ENCODE measurements at places on chromosomes 12 and 14.

DNA sequence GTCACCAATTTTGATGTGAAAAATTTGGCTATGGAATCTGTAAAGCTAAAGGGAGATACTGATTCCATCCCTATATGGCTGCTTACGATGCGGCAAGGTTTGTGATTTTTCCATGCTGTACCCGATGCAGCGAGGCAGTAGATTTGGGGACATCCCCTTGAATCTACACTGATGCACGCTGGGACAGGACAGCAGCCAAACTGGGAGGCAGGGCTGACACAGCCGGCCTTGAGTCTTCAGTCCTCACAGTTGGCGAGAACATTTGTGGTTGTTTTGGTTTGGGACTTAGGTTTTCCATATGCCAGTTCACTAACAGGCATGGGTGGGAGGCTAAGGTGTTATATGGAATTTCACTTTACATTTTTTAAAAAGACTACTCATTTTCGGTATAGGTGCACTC, 3.8 kb downstream of the GALNT16 start:
- DNase-seq, result no peak
- no peak overlapping the region for H3K4me3 ChIP-seq
- H3K4me1 ChIP-seq, result no peaks in the 10 kb centered on the region
- no peak overlapping the region for H3K27ac ChIP-seq

GRCh38 chr14:35504260-35504659, 29.7 kb upstream of the INSM2 start:
- DNase-seq, result no peak
- H3K27me3 ChIP-seq, result no peaks in the 10 kb centered on the region
- no peaks in the 10 kb centered on the region for H3K36me3 ChIP-seq
- H3K4me1 ChIP-seq, result no peaks in the 10 kb centered on the region
- H3K4me3 ChIP-seq, result no peak overlapping the region

DNA sequence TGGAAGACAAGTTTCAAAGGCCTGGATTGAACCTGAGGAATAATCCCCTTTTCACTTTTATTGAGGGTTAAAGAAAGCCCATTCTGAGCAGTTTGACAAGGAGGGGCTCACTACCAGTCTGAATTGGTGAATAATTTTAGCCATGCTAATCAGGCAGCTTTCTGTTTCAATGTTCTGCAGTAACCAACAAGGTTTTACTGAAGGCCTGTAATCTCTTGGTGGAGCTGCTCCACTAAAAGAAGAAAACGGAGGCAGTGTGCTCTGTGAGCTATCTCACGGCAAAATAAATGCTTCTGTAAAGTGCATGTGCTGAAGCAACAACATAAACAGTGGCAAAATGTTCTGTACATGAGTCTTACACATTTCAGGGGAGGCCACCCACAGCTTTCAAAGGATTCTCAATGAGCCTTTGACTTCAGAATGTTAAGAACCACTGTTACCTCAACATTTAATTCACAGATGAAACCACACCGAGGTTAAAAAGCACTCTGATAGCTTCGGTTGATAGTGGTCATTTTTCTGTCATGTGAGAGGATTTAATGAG, 111.2 kb downstream of the LRIG3 start:
- no peaks in the 10 kb centered on the region for H3K4me1 ChIP-seq
- H3K4me3 ChIP-seq, result no peak overlapping the region
- H3K36me3 ChIP-seq, result no peaks in the 10 kb centered on the region

DNA sequence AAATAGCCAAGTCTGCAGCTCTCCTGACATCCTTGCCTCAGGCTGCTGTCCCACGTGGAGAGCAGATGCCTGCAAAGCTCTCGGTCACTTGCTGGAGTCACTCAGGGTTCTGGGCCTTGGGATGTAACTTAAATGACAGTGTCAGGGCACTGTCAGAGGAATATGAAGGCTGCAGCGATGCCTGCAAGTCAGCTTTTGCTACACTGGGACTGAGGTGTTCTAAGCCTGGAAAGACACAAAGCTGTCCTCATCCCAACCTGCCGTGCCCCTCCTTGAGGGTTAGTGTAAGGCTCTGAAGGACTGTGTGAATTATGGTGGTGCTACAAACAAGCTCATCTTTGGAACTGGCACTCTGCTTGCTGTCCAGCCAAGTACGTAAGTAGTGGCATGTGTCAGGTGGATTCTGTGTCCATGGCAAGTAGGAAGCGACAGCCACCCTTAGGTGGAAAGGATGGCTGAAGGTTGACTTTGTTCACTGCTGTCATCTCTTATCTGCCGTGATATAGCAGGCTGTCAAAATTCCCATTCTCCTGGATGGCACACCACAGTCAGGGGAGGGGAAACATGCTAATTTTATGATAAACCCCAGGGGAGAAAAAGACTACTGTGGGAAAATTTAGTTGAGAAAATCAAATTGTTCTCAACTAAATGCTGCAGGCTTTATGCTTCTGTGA, 79.9 kb downstream of the DAD1 start:
- H3K27ac ChIP-seq, result peak overlapping the region; percentile 38
- no peak for DNase-seq
- H3K4me1 ChIP-seq, result peaks cover 81% of the 10 kb centered on the region
- H3K4me3 ChIP-seq, result peak overlapping the region; percentile 65
- H3K27me3 ChIP-seq, result no peaks in the 10 kb centered on the region

DNA sequence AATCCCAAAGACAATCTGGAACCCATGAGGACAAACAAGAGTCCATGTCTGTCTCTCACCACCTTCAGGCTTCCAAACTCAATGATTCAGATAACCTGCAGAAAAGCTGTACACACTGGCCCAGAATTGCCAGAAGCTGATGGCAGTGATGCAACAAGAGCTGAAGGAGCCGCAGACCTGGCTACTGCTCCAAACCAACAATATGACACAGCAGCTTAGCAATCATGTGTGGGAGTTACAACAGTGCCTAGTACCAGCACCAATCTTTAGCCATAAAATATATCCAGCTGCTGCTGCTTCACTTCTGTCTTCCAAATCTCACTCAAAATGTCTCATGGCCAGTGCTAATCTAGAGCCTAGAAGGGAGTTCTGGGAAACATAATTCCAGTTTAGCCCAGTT, 22.0 kb downstream of the RPS6KA5 start:
- peaks cover 19% of the 10 kb centered on the region for H3K4me1 ChIP-seq
- no peak overlapping the region for H3K4me3 ChIP-seq
- no peak overlapping the region for H3K27ac ChIP-seq
- H3K36me3 ChIP-seq, result no peaks in the 10 kb centered on the region
- H3K27me3 ChIP-seq, result no peaks in the 10 kb centered on the region

DNA sequence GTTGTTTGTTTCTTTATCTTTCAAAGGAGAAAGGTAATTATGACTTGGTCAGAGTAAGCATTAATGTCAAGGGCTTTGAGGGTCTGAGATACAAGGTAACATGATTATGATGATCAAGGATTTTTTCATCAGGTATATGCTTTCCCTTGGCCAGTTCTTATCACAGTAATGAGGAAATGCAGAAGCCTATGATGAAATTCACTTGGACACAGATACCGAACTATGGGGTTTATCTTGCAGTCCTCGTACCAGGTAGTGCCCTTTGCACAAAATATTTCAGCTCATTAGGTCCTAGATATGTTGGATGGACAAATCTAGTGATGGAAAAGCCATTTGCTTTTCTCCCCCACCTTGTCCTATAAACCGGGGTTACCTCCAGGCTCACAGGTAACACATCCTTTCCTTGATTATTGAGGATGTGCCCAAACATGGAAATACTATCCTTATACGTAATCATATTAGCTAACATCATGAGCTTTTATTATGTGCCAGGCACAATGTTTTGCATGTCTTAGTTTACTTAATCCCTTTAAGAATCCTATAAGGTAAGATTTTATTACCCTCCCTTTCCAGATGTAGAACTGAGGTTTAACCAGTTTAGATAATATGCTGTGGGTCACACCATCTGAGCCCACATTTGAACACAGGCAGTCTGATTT, 7.0 kb upstream of the RASSF3 start:
- no peak overlapping the region for H3K27ac ChIP-seq
- H3K36me3 ChIP-seq, result no peaks in the 10 kb centered on the region
- H3K4me1 ChIP-seq, result peaks cover 28% of the 10 kb centered on the region
- no peak for DNase-seq
- H3K4me3 ChIP-seq, result no peak overlapping the region
- no peaks in the 10 kb centered on the region for H3K27me3 ChIP-seq

DNA sequence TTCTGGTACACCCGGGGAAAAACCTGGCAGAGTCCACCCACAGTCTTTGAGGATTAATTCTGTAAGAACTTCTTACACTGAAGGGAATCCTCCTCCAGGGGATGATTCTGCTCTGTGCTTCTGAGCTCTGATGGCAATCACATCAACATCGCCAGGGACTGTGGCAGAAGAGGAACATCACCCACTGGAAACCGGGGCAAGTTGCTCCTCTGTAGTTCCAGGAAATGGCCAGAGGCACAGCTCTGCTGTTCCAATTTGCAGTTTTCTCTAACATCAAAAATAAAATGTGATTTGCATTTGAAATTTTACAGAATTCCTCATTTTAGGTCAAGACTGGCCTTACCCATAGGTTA, 207.6 kb downstream of the DAD1 start:
- no peaks in the 10 kb centered on the region for H3K27me3 ChIP-seq
- H3K4me3 ChIP-seq, result no peak overlapping the region
- no peak overlapping the region for H3K27ac ChIP-seq
- H3K4me1 ChIP-seq, result no peaks in the 10 kb centered on the region
- DNase-seq, result no peak

DNA sequence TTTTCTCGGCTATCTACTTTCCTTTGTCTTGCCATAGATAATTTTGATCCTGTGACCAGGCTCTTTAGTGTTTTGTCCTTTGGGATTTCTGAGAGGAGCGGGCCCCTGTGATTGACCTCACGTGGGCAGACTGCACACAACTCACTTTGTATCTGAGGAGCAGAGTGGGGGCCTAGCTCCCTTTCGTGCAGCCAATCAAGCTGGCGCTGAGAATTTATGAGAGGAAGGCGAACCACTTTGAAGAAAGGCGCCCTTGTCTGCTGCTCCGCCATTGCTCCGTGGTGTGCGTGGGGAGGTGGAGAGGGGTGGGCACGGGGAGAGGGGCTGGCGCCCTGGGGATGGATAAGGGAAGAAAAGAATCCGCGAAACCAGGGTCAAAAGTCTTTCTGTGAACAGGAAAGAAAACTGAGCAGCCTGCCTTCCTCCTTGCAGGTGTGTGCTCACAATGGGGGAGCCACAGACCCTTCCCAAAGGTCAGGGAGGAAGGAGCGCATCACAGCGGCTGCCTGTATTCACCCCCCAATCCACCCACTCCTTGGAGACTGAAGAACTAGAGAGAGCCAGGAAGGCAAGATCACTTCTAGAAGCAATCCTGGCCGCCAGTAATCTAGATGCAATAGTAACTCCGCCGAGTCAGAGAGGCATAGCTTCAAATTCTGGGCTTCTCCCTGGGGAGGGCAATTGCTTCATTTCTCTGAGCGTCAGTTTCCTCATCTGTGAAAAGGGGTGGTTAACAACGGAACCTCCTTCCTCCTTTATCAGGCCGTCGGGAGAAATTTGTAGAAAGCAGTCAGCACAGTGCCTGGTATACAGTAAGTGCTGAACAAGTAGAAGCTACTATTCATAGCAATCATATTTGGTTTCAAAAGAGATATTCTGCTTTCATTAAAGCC, 24.9 kb upstream of the MED13L start:
- H3K36me3 ChIP-seq, result no peaks in the 10 kb centered on the region
- no peaks in the 10 kb centered on the region for H3K27me3 ChIP-seq
- no peaks in the 10 kb centered on the region for H3K4me1 ChIP-seq
- peak overlapping the region; percentile 9 for H3K27ac ChIP-seq

- H3K4me1 ChIP-seq, result peaks cover 51% of the 10 kb centered on the region
- H3K36me3 ChIP-seq, result no peaks in the 10 kb centered on the region
- no peak for DNase-seq
- no peaks in the 10 kb centered on the region for H3K27me3 ChIP-seq
- H3K27ac ChIP-seq, result no peak overlapping the region
These were observed 6.4 kb downstream of the KTN1 start for GRCh38 chr14:55586411-55586810.

DNA sequence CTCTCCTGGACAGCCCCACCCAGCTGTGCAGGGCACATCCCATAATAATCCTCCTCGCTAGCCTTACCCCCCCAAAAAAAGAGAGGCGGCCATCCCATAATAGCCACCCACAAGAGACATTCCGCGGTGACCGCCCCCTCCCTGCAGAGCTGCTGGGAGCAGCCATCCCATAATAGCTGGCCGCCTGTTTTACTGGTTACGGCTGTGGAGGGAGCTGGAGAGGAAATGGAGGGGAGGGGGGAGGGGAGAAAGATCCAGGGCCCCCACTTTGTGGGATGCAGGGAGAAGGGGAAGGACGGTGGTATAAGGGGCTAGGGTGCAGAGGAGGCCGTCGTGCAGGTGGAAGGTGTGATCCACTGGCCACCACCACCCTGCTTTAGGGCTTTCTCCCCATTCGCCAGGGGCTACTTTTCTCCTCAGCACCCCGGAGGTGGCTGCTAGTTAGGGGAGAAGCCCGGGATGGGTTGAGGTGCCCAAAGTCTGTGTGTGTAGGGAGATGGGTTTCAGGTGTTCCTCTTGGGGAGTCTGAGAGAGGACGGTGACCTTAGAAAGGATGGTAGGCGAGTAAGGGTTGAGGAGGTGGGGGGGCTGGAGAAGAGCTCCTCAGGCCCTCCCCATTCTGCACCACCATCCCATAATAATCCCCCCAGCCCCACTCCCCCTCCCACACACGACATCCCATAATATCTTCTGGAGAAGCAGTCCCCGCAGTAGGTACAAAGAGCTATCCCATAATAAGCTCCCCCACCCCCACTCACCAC, 6.0 kb upstream of the CHD4 start:
- no peaks in the 10 kb centered on the region for H3K27me3 ChIP-seq
- H3K4me3 ChIP-seq, result peak overlapping the region; percentile 42
- H3K4me1 ChIP-seq, result peaks cover 29% of the 10 kb centered on the region
- DNase-seq, result no peak
- no peaks in the 10 kb centered on the region for H3K36me3 ChIP-seq

- no peak for DNase-seq
- no peak overlapping the region for H3K27ac ChIP-seq
- no peak overlapping the region for H3K4me3 ChIP-seq
- H3K4me1 ChIP-seq, result no peaks in the 10 kb centered on the region
These were observed 1428.3 kb downstream of the AACS start for GRCh38 chr12:126493366-126494108.

DNA sequence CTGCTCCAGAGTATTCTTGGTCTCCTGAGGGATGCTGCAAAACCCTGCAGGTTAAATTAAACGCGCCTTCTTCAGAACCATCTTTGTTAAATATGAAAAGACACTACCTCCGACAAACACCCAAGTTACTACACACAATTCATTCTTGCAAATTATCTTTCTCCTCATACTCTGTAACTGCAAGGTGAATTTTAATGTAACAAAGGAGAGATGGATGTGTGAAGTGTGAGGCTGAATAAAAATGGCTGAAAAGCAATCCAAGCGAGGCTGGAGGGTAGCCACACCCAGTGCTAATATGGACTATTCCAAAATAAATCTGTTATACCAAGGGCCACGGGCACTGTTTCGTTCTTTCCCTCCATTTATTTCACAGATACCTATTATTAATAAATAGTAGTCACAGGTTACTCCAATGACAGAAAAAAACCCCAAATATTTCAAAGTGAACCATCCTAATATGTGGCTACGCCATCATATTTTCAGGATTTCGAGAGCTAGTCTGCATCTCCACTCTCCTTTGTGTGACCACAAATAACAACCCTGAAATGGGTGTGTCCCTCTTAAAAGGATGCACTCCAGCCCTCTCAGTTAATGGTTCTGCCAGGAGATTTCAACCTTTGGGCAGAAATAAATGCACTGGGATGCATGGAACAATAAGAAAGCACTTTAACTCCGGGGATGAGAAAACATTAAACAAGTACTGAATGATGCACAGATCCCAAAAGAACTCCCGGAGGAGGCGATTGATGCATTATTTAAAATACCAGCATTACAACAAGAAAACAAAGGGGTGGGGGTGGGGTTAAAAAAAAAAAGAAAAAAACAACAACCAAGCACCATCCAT, 53.1 kb upstream of the CCDC175 start:
- H3K36me3 ChIP-seq, result no peaks in the 10 kb centered on the region
- no peaks in the 10 kb centered on the region for H3K4me1 ChIP-seq
- H3K4me3 ChIP-seq, result no peak overlapping the region
- no peak for DNase-seq
- peaks cover 7% of the 10 kb centered on the region for H3K27me3 ChIP-seq

All from CD8-positive, alpha-beta memory T cell (primary cell).